ENCODE measurements at places on chromosomes 3 and 15.

- no peak for DNase-seq
Observed at GRCh38 chr15:70636540-70637165, 126.7 kb downstream of the UACA start.

DNA sequence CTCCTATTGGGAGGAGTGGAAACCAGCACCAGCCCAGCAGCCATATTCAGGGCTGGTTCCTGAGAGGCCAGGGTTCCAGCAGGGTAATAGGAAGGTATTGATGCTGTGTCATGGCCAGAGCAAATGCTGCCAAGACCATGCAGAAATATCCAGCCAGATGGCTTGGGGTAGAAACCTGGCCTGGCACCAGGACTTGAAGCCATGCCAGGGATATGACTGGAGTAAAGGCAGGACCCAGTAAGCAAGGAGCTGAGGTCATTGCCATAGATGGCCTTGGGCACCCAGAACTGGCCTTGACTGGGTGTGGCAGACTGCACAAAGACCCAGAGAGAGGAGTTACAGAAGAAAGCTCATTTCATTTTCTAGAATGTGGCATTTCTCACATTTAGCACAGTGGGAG, 257.6 kb upstream of the GOLGA6L4 start:
- no peak for DNase-seq

DNA sequence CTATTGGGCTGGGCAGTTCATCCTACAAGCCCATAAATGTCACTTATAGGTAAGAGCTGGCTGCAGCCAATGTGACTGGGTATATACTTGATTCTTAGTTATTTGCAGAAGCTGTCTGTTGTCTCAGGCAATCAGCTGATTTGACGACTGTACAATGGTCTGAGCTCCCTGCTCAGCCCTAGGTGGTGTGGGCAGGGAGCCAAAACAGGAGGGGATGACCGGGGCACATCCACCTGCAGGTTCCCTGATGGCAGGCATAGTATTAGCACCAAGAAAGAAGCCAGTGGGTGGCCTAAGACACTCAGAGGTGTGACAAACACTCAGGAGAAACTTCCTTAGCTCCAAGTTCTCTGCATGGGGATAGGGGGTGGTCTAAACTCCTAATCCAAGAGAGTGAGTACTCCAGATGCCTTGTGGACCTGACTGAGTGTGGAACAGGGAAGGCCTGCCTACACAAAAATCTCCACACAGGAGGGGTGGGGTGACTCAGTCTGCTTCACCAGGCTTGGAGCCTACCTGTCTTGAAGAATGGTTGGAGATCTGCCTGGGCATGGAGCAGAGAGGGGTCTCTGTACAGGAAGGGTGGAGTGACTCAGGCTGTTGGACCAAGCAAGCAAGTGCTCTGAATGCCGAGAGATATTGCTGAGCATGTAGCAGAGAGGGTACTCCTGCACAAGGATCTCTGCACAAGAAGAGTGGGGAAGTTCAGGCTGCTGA, 690.4 kb upstream of the NAALADL2 start:
- no peak for DNase-seq

- DNase-seq = no peak
Observed at GRCh38 chr3:106748472-106749262, 628.6 kb upstream of the CCDC54 start.
